ENCODE measurements at places on chromosomes 3 and 15. TPM values are rescaled to one million over a fixed set of nuclear protein-coding genes. Genes with fewer than 3 reads are reported as not detected.

GRCh38 chr15:67914537-67915460 lies 75.0 kb upstream of the RNU6-1 start:
- DNase-seq = no peak

SAMMSON gene
- total RNA-seq = 26.3 TPM

UQCC5 gene
- total RNA-seq = 6.6 TPM

GRCh38 chr3:4503050-4503449 lies 9.9 kb downstream of the ITPR1 start:
- DNase-seq = no peak

DPPA2 gene
- total RNA-seq = not detected

All from SK-MEL-5 (cell line).